H9 (cell line): ENCODE measurements at places on chromosomes 13 and 19.

DNA sequence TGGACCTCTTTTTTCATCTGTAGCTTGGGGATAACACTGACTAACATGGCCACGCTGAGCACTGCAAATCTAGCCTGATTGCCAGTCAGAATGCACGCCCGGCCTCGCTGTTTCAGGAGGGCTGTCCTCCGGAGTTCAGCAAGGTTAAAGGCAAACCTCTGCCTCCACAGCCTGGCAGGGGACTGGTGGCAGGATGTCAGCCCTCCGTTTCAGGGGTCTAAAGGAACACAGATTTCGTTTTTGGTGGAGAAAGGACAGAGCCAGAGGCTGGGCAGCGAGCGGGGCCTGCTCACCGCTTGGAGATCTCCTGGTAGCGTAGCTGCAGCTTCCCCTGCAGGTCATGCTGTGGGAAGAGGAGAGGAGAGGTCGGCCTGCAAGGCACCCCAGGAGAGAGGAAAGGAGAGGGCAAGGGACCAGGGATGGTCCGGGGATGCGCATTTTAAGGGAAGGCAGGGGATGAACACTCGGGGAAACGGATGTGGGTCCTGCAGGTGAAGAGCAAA, 560 bp downstream of the NDUFA7 start:
- DNase-seq = no peak

- DNase-seq = peak; percentile 82
Measured at GRCh38 chr19:45558399-45558878, 26.2 kb downstream of the OPA3 start.

DNA sequence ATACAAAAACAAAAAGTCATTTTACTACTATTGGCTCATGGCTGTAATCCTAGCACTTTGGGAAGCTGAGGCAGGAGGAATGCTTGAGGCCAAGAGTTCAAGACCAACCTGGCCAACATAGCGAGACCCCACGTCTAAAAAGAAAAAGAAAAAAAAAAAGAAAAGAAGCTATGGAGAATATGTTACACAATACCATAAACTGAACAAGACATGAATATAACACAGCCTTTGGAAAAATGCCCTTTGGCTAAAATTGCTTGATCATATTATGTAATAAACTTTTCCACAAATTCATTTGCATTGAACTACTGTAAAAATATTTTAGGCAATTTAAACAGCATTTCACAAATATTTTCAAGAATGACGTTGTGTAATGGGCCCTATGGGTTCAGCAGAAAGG, 3.7 kb upstream of the ZNF415 start:
- no peak for DNase-seq

DNA sequence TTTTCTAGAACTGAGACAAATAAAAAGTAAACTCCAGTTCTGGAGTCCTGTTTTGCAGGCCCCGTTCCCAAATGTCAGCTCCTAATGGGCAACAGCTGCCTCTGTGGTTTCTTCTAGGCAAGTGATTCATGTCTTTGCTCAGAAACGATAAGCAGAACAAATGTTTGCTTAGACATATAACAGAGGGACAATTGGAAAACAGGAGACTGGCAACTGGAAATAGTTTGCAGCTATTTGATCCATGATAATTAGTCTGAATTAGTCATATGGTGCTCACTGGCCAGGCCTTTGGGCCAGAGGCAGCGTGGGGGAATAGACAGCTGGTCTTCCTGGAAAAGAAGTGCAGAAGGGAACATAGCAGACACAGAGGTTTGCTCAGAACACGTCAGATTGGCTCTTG, 29.2 kb upstream of the TSHZ3 start:
- DNase-seq = no peak

- DNase-seq = no peak
Measured at GRCh38 chr13:42420304-42420703, 148.4 kb downstream of the AKAP11 start.

DNA sequence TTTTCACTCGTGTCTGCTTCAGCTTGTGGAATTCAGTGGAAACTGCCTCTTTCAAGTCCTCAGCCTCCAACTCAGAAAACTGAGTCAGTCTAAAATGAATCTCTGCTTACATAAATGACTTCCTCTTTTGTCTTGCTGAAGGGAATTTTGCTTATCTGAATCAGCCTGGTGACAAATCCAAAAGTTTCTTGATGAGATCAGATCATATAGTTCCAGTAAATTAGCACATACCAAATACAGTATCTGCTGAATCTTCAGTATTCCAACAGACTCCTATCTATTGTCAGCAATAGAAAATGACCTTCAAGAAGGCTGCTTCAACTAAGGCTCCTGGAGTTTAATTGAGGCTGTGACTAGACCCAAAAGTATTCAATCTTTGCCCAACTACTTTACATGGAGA, 290.0 kb downstream of the MZT1 start:
- DNase-seq = no peak

DNA sequence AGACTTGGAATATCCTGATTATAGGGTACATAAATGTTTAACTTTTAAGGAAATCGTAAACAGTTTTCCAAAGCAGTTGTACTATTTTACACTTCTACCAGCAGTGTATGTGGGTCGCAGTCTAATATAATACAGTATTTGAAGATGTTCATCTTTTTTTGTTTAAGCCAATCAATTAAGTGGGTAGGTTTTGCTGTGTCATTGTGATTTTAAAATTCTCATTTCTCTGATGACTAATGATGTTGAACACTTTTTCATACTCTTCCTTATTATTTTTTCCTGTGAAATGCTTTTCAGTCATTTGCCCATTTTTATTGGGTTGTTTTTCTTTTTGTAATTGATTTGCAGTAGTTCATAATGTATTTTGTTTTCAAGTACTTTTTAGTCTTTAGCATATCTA, 2689.7 kb downstream of the PCDH9 start:
- DNase-seq = no peak

DNA sequence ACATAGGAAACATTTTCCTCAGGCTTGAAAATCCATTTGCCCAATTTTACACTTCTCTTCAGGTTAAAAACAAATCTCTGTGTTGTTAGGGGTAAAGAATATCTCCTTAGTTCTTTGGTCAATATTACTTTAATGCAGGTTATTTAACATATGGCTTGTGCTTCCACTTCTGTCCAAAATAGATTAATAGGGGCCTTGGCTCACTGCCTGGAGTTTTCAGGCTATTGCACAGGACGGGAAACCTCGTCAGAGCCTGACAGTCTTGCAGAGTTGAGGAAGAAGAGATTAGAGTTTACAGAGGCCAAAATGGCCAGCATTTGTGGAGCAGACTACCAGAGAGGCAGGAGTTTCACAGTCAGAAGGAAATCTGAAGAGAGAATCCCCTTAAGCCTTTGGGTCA, 863.9 kb upstream of the GPC6 start:
- no peak for DNase-seq
